ENCODE measurements at places on chromosomes 7 and 10. TPM values are rescaled to one million over a fixed set of nuclear protein-coding genes. Genes with fewer than 3 reads are reported as not detected.

Gene CACNB2
- not detected for total RNA-seq

Gene TRIM56
- total RNA-seq, result 9.4 TPM

Gene TSPAN15
- total RNA-seq, result 26.4 TPM

Gene IQUB
- under 0.01 TPM for total RNA-seq

Gene CFAP70
- 0.14 TPM for total RNA-seq

Measured in epithelial cell of proximal tubule (primary cell).